H9 (cell line): ENCODE measurements at places on chromosomes 2 and 18.
A peak's percentile ranks its signal among the peaks of the same experiment; 100 is the strongest.

- DNase-seq, result no peak
Measured at GRCh38 chr2:150767991-150768746, 280.7 kb upstream of the RND3 start.

DNA sequence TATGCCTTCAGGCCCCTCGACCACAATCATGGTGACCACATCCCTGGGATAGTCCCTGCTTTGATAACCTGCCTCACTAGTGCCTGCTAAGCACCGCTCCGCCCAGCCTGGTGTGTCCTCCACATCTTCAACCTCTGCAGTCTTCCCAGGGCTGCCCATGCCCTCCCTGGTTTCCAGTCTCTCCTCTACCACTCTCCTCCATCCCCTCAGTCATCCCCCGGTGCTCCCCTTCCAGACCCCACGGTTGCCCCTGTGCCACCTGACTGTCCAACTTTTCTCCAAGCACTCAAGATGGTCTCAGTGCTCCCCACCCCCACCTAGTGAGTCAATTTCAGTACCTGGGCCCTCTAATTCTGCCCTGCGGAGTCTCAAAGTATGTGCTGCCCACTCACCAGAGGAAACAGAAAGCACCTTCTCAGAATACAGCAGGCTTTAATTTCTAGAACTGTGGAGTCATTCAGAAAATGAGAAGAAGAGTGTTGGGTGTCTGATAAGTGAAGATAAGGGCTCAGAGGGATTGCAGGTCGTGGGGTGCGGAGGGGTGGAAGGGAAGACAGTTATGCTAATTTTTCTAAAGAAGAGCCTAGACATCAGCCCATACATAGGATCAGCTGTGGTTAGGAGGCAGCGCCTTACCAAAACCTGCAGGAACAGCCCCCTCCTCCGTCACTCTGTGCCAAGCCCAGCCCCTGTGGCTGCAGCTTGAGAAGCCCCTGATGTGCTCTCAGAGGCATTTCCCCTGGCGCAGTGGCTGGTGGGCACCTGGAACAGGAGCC, 53.6 kb upstream of the CAB39 start:
- DNase-seq, result no peak

DNA sequence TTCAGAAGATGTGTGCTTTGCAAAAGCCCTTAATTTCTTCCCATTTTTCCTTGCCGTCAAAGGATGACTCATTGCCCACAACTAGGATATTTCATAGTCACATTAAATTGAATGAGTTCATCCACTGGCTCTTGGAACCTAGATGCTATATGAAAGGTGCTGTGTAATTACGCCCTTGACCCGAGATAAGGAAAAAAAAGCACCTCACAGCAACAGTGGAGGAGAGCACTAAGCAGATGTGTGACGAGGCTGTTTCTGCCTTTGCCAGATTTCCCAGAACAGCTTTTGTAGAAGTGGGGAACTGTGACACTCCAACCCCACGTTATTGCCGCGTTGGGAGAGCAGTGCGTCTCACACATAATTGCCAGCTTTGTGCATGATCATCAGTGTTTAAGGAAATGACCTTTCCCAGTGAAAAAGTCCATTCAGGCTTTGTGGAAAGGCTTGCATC, 33.3 kb upstream of the TMEM87B start:
- no peak for DNase-seq

GRCh38 chr2:2264416-2264815, 66.7 kb downstream of the MYT1L start:
- DNase-seq, result no peak

- DNase-seq, result no peak
Measured at GRCh38 chr2:6723865-6724604, 141.7 kb downstream of the CMPK2 start.

GRCh38 chr18:13502585-13502984, 223.8 kb downstream of the FAM210A start:
- no peak for DNase-seq

DNA sequence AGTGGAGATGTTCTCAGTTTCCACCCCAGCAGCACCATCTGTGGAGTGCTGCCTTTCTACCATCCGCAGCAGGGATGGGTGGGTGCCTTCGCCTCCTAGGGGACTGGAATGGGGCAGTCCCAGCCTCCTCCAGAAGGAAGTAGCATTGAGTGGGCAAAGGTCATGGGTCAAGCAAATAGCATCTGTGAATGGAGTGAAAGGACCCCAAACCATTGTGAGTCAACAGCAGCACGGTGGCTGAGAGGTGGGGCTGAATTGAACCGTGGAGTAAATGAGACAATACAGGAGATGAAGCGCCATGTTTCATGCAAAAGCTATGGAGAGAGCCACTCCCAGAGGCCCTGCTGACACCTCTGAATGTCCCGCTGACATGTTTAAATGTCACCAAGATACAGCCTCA, 9.7 kb downstream of the GPR55 start:
- peak; percentile 13 for DNase-seq

DNA sequence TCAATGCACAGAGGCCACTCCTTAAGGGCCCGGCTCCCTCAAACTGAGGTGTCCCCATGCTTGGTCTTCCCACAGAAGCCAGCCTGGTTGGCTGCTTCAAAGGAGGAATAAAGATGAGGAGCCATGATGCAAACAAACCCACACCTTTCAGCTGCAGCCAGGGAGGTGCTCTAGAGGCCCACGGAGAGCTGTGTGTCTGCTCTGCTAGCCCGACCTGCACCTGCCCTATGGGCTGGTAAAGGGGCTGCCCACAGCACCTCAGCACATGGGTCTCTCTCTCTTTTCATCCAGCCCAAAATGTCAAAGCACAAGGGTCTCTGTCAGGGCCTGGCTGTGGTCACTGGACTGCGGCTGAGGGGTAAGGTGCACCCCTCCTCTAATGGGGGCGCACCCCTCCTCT, 132.1 kb downstream of the MSH2 start:
- DNase-seq, result no peak

GRCh38 chr2:200945395-200945729, 18.1 kb downstream of the ORC2 start:
- no peak for DNase-seq

- DNase-seq, result peak; percentile 61
Measured at GRCh38 chr2:113080134-113080533, 12.4 kb downstream of the IL1F10 start.

GRCh38 chr2:8987410-8987809, 16.1 kb downstream of the MBOAT2 start:
- DNase-seq, result no peak

- no peak for DNase-seq
Measured at GRCh38 chr2:25567406-25567805, 106.0 kb downstream of the DTNB start.
